ENCODE measurements at places on chromosomes 4 and X.

GRCh38 chr4:145083891-145084605 lies 13.9 kb downstream of the ANAPC10 start:
- DNase-seq: peak; percentile 10

DNA sequence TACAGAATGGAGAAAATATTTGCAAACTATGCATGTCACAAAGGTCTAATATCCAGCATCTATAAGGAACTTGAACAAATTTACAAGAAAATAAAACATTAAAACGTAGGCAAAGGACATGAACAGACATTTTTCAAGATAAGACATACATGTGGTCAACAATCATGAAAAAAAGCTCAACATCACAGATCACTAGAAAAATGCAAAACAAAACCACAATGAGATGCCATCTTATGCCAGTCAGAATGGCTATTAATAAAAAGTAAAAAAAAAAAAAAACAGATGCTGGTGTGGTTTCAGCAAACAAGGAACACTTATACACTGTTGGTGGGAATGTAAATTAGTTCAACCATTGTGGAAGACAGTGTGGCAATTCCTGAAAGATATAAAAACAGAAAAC lies 75.8 kb upstream of the IL13RA2 start:
- DNase-seq: no peak

GRCh38 chrX:45850775-45851433 lies 650.2 kb upstream of the DIPK2B start:
- peak; percentile 6 for DNase-seq

GRCh38 chrX:45479835-45480422 lies 279.3 kb upstream of the DIPK2B start:
- peak; percentile 63 for DNase-seq

- DNase-seq: no peak
Measured at GRCh38 chrX:47621851-47622250, 2.2 kb upstream of the SYN1 start.

GRCh38 chr4:153571006-153571545 lies 104.9 kb downstream of the TMEM131L start:
- no peak for DNase-seq

- DNase-seq: peak; percentile 47
Measured at GRCh38 chrX:12946838-12947544, 27.9 kb upstream of the TMSB4X start.

- DNase-seq: no peak
Measured at GRCh38 chrX:134745636-134746409, 87.6 kb upstream of the PLAC1 start.

GRCh38 chrX:3094261-3094660 lies 53.0 kb downstream of the ARSF start:
- no peak for DNase-seq

GRCh38 chr4:55125763-55126541 lies 557 bp upstream of the KDR start:
- DNase-seq: no peak

- DNase-seq: peak; percentile 24
Measured at GRCh38 chr4:124334119-124334518, 378.4 kb downstream of the ANKRD50 start.

- DNase-seq: no peak
Measured at GRCh38 chr4:41814565-41814964, 66.0 kb upstream of the PHOX2B start.

DNA sequence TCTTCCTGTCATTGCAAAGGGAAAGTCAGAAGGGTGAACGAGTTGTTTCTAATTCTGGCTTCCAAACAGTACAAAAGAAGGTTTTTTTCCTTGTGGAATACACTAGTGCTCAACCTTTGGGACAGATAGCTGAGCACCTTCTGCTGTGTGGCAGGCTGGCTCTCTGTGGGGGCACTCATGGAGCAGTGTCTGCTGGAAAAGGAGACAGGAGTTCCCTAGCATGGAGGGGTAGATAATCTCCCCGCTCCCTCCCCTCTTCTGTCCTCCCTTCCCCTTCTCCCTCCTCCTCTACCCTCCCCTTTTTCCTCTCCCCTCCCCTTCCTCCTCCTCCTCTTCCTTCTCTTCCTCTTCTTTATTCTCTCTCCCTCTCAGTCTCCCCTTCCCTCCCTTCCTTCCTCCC lies 62.4 kb upstream of the MTM1 start:
- no peak for DNase-seq

DNA sequence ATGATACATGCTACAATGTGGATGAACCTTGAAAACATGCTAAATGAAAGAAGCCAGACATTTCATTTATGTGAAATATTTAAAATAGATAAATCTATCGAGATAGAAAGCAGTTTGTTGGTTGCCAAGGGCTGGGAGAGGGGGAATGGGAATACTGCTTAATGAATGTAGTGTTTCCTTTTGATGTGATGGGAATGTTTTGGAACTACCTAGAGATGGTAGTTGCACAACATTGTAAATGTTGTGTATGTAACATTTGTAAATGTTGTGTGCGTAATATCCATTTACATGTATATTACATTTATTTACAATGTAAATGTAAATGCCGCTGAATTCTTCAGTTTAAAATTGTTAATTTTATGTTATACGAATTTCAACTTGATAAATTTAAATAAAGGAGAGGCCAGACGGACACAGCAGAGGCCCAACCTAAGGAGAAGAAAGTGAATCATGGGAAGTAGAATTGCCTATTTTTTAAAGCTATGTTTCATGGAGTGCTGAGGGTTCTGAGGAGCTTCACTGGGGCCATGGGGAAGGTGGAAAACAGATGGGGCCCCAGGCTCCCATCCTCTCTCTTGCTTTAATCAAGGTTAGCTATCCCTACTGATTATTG lies 60.0 kb upstream of the TEX13D start:
- DNase-seq: no peak

DNA sequence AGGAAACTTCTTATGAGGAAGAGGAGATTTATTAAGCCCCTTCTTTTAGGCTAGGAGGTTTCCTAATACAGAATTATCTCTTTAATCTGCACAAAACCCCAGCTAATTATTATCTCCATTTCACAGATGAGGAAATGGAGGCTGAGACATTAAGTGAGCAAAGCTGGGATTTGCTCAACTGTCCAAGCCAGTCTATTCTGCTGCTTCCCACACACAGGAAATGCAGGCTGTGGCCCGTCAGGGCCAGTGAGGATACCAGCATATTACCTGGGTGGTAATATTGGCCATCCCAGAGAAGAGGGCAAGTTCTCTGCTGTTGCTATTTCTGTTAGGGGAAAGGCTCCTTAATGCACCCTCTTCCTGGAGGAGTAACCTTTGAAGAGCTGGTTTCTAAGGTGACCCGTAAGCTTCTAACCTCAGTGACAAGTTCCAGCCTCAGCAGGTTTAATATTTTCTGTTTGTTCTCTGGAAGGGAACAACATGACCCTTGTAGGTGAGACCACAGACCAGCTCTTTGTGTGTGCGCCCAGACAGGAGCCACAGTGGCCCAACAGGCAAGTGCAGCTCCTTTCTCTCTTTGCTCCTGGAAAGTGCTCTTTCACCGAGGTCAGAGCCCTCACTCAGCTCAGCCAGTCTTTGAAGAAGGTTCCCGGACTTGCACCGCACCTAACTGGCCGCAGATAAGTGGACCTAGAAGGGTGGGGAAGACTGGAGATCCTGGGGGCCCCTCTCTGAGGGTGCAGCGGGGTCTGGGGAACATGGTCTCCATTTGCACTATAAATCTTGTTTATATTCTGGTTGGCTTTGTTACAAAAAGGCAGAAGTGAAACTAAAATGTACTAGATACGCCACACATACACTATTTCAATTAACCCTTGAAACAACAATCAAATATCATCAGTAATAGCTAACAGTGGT lies 35.5 kb downstream of the TBC1D9 start:
- DNase-seq: peak; percentile 18

GRCh38 chr4:67437974-67438713 lies 107.2 kb downstream of the CENPC start:
- DNase-seq: peak; percentile 11

DNA sequence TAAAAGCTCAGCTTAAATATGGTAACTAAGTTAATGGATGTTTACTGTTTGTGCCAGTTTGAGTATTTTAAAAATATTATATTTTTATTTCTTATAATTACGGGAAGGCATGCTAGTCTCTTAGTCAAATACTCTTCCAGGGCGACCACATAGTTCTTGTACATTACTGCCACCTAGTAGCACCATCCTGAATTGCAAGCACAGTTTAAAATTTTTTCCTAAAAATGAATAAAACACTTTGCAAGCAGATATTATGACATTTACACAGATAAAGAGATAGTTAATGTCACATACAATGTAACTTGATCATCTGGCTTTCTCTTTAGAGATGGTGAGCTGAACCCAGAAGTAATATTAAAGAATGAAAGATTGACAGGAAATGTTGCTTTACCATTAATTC lies 11.5 kb downstream of the NDP start:
- no peak for DNase-seq

GRCh38 chrX:94057385-94057784 lies 383.4 kb downstream of the FAM133A start:
- DNase-seq: no peak

GRCh38 chrX:23623797-23624196 lies 43.5 kb upstream of the PRDX4 start:
- DNase-seq: no peak

DNA sequence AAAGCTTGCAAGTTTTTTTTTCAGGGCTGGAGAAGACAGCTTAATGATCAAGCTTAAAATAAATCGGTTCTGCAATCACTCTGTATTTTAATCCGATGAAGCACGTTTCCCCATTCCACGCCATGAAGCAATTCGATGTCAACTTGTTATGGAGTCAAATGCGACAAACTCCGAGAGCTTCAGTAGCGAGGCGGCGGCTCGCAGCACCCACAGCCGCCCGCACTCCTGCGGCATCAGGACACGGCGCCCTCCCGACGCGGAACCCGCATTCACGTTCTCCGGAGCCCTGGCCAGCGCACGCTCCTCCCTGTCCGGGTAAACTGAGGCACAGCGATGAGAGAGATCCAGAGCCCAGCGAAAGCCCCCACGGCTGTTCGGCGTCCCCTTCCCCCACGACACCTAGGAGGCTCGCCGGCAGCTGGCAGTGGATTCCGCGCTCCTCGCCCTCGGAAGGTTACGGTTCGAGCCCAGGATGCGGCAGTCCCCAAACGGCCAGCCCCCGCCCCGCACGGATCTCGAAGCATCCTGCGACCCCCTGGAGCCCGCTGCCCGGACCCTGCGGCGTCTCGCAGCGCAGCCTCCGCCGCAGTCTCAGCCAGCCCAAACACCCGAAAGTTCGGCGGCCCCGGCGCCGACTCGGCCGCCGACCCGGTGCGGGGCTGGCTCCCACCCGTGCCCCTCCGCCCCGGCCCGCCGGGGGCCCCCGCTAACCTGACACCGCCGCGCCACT lies 507 bp downstream of the MFAP3L start:
- no peak for DNase-seq

DNA sequence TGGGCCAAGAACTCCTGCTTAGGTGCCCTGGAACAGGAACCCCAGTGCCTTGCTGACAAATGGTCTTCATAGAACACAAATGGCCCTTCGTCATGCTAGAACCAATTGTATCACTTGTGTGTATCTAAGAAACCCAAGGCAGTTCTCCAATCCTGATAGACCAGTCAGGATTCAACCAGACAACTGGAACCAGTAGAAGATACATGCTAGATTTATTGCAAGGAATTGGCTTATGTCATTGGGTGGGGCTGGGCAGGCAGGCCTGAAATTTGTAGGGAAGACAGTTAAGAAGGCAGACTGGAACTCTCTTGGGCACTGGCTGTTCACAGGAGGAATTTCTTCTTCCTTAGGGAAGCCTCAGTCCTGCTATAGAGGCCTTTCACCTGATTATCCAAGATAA lies 17.0 kb upstream of the TBL1X start:
- DNase-seq: no peak

- peak; percentile 36 for DNase-seq
Measured at GRCh38 chrX:38654302-38654701, 93.0 kb downstream of the TSPAN7 start.

GRCh38 chr4:165009493-165010227 lies 22.1 kb upstream of the TRIM60 start:
- DNase-seq: no peak

GRCh38 chr4:80161413-80162058 lies 35.8 kb upstream of the PRDM8 start:
- no peak for DNase-seq

GRCh38 chr4:144411119-144411518 lies 234.8 kb upstream of the HHIP start:
- DNase-seq: no peak

- DNase-seq: no peak
Measured at GRCh38 chrX:118552121-118552900, 56.7 kb downstream of the DOCK11 start.

GRCh38 chr4:40401631-40402030 lies 66.5 kb downstream of the CHRNA9 start:
- no peak for DNase-seq

DNA sequence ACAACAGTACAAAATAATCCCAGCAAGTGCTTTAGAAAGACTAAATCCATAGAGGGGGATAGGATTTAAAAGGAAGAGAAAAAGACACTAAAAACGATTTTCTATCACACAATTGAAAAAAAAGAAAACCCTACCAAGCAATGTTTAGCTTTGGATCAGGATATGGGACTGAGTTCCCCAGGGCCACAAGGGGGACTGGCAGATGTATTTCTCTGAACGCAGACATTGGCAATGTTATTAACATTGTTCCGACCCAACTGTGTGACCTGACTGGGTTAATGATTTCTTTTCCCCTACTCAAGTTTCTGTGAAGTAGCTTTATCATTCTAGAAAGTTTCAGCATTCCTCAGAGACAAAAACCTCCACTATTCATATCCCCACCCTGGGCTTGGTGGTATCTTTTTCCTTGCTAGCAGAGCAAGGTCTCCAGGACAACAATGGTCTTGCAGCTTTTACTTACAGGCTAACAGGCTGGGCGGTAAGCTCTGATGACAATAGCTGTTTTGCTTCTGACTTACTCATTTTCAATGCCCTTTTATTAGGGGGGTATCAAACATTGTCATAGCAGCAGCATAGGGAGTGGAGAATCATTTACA lies 25.8 kb downstream of the SLC7A11 start:
- DNase-seq: no peak

- no peak for DNase-seq
Measured at GRCh38 chr4:184028561-184029374, 123.7 kb downstream of the STOX2 start.

GRCh38 chr4:69057620-69058409 lies 38.5 kb upstream of the UGT2B7 start:
- DNase-seq: peak; percentile 93

DNA sequence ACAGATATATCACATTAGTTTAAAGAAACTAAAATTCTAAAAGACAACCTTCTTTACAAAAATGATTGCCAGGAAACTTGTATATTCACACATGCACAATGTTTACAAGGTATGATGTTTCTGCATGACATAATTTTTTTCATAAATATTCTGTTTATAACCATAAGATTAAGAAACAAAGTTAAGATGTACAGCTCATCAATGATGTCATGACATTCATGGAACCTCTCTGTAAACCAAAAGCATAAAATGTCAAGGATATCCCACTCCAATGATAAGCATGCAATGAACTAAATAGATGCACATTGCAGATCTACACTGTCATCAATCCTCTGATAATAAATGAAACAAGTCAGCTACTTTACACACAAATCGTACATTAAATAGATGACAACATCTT lies 136.0 kb downstream of the MAB21L2 start:
- DNase-seq: no peak

GRCh38 chrX:94932278-94932965 lies 1258.4 kb downstream of the FAM133A start:
- DNase-seq: no peak

GRCh38 chr4:95516528-95517017 lies 32.2 kb downstream of the UNC5C start:
- no peak for DNase-seq

All from HepG2 (cell line).